Epithelial cell of umbilical artery (primary cell): ENCODE measurements at places on chromosomes 3 and 15. TPM values are rescaled to one million over a fixed set of nuclear protein-coding genes. Genes with fewer than 3 reads are reported as not detected.

Gene GLDN
- under 0.01 TPM in 1 of 2 replicates, not detected in the other for total RNA-seq

Gene GPR160
- 0.97 and 1.2 TPM in 2 replicates for total RNA-seq

Gene GNB4
- 93.9 and 95.4 TPM in 2 replicates for total RNA-seq

Gene AMT
- 0.32 and 0.91 TPM in 2 replicates for total RNA-seq

Gene ANAPC13
- 71.5 and 101 TPM in 2 replicates for total RNA-seq

Gene CYP19A1
- total RNA-seq = not detected in 2 replicates

Gene LYZL4
- total RNA-seq = not detected in 2 replicates

Gene HRH1
- 17.2 and 17.9 TPM in 2 replicates for total RNA-seq

Gene TRIM42
- total RNA-seq = not detected in 2 replicates

Gene ZNF80
- total RNA-seq = not detected in 2 replicates

Gene GNAT1
- not detected in 2 replicates for total RNA-seq

Gene SLC51A
- total RNA-seq = not detected in 2 replicates

Gene DNAH12
- total RNA-seq = under 0.01 TPM in 1 of 2 replicates, not detected in the other

Gene ABHD17C
- 4.2 and 8.4 TPM in 2 replicates for total RNA-seq

Gene SKOR1
- under 0.01 TPM in 1 of 2 replicates, not detected in the other for total RNA-seq

Gene NIPA2
- total RNA-seq = 74.1 and 83.0 TPM in 2 replicates

Gene PLD1
- total RNA-seq = 40.7 and 60.7 TPM in 2 replicates

Gene THRB
- under 0.01 TPM in 1 of 2 replicates, not detected in the other for total RNA-seq

Gene NSMCE3
- 7.8 and 9.1 TPM in 2 replicates for total RNA-seq

Gene CD86
- total RNA-seq = not detected in 2 replicates

Gene CIB2
- 2.0 and 2.6 TPM in 2 replicates for total RNA-seq

Gene CORO2B
- total RNA-seq = 0.32 and 0.91 TPM in 2 replicates

Gene PPP1R14D
- total RNA-seq = not detected in 2 replicates

Gene EFCAB12
- not detected in 2 replicates for total RNA-seq

Gene IGSF11
- not detected in 2 replicates for total RNA-seq

Gene GOLGA6L7
- total RNA-seq = not detected in 2 replicates

Gene GOLGA6L4
- 0.97 and 1.7 TPM in 2 replicates for total RNA-seq

Gene AMIGO3
- total RNA-seq = 0.32 TPM in 1 of 2 replicates, not detected in the other

Gene RYK
- total RNA-seq = 81.0 and 86.1 TPM in 2 replicates

Gene ST8SIA2
- total RNA-seq = not detected in 2 replicates

Gene OCA2
- total RNA-seq = not detected in 2 replicates

Gene NR1I2
- total RNA-seq = 0.15 TPM in 1 of 2 replicates, not detected in the other

Gene PIERCE2
- total RNA-seq = 0.61 and 1.6 TPM in 2 replicates

Gene SEMA3F
- total RNA-seq = 42.6 and 106 TPM in 2 replicates
